DMS 273 treated with DMSO at 0.1 percent for 48 hours (cell line): ENCODE measurements at places on chromosomes 1 and 21.

GRCh38 chr1:243249214-243249613 is 5.9 kb downstream of the CEP170 start:
- no peak for DNase-seq

GRCh38 chr1:7539769-7540175 is 231.3 kb upstream of the VAMP3 start:
- DNase-seq, result no peak

- peak; percentile 81 for DNase-seq
Observed at GRCh38 chr1:212566522-212567479, 41.8 kb upstream of the ATF3 start.

DNA sequence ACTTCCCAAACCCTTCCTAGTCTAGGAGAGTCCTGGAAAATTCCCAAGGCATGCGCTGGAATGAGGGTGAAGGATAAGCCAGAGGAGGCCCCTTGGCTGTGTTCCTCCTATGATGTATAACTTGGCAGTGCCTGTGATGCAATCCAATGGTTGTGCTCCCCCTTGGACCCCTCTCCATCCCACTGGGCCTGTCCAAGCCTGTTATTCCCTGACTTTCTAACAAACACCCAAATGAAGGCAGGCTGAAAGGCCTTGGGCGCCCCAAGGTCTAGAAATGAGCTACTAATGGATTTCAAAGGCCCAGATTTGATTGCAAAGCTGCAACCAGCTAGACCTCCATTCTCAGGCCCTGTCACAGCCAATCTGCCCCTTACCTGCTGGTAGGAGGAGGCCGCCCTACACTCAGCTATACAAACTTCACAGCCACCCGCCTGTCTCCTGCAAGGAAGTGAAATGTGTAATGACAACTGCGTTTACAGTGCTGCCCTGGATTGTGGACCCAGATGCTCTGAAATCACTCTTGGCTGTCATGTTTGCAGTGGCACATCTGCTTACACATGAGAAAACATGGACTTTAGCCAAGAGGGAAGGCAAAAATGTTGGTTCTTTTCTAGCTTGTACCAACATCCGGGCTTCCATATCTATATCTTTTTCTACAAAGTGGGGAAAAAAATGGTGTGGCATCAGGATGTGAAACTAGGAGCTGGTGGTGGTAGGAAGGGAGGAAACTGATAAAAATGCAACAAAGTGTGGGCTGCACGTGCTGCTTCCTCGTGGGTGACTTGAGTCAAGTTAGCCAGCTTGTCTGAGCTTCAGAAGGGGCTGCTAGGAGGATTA is 130.4 kb downstream of the TRABD2B start:
- DNase-seq, result no peak

DNA sequence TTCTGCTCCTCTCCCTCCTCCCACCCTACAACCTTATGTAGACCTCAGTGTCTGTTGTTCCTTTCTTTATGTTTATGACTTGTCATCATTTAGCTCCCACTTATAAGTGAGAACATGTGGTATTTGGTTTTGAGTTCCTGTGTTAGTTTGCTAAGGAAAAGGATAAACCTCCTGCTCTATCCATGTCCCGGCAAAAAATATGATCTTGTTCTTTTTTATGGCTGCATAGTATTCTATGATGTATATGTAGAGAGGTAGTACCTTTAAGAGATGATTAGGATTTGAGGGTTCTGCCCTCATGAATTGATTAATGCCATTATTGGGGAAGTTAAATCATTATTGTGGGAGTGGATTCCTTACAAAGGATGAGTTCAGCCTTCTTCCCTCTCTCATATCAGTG is 41.8 kb downstream of the LRIF1 start:
- no peak for DNase-seq

GRCh38 chr1:1875932-1876331 is 15.0 kb downstream of the GNB1 start:
- DNase-seq, result no peak

DNA sequence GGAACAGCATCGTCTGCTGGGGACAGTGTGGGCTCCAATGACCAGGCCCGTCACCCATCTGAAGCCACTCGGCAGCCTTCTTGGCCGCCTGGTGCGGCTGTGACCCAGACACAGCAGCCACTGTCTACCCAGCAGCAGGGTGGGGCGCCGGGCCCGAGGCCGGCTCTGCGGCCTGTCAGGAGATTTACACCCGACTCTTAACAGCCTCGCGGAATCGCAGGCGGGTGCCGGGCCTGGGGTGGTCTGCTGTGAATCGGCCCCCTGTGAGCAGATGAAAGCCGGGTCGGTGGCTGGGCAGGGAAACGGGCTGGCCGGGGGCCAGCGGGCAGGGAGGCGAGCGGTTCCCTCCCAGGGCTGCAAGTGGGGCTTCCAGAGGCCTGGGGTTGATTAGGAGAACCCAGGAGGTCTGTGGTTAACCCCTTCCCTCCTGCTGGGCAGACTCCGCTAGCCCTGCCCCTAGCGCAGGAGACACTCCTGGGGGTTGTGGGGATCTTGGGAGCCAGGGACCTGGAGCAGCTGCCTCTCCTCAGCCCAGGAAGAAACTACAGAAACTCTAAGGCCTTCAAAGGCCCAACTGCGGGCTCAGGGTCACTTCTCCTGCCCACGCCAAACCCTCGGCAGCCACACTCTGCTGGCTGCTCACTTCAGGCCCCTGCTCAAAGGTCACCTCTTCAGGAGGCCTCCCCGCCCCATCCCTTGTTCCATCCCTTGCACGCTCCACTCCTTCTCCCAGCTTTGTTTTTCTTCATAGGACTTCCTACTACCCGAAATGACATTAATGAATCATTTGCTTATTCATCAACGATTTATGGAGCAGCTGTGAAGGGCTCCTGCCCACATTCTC is 15.6 kb downstream of the RUNX3 start:
- no peak for DNase-seq

DNA sequence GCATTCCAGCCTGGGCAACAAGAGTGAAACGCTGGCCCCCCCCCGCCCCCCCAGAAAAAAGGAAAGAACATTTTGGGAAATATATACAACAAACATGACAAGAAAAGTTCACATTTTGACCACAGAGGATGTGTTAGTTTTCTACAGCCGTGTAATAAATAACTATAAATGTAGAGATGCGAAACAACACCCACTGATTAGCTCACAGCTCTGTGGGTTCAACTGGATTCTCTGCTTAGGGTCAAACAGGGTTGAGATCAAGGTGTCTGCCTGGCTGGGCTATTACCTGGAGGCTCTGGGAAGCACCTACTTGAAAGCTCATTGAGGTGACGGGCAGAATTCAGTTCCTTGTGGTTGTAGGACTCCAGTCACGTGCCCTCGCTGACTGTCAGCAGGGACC is 11.1 kb upstream of the VPS26C start:
- DNase-seq, result no peak

DNA sequence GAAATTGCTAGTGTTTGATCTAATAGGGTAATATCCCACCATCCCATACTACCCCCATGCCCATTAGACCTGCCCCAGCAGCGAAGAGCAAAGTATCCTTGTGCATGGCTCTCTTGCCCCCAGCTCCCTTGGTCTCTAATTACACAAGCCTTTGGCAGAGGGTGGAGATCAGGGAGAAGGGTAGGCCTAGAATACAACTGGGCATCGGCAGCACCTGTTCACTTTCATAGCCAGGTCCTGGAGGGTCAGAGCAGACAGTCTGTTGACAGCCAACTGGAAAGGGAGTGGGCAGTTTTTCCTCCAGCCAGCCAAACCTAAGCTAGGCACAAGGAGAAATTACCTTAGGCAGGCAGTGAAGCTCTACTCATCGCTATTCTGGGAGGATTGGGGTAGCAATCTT is 2.7 kb upstream of the PIGC start:
- DNase-seq, result no peak

DNA sequence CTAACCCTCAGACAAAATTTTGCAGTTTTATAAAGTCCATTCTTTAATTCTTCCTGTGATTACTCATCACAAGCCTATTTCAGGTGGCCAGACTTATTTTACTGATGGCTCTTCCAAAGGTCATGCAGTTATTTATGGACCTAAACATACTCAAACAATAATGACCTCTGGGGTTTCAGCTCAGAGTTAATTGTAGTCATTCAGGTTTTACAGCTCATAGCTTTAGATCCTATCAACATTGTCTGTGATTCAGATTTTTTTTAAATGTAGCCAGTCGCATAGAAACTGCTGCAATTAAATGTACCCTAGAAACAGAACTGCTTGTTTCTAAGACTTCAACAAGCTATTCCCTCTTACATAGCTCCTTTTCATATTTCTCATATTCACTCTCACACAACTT is 270.8 kb downstream of the COL11A1 start:
- no peak for DNase-seq

GRCh38 chr1:42033629-42034028 is 114.9 kb upstream of the HIVEP3 start:
- no peak for DNase-seq

GRCh38 chr1:39733161-39733560 is 5.5 kb upstream of the PPIE start:
- no peak for DNase-seq

- DNase-seq, result no peak
Observed at GRCh38 chr1:9822897-9823692, 670 bp downstream of the CLSTN1 start.

DNA sequence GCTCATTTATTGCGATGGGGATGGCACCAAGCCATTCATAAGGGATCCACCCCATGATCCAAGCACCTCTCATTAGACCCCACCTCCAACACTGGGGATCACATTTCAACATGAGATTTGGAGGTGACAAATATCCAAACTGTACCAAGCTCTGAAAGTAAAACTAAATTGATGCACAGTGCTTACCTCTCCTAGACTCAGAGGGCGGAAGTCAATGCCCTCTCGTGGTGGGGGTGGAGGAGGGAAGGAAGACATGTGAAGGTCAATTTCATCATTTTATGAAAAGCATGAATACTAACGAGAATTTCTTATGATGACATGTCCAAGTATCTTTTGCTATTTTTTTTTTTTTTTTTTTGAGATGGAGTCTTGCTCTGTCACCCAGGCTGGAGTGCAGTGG is 120.0 kb downstream of the PGBD5 start:
- no peak for DNase-seq

DNA sequence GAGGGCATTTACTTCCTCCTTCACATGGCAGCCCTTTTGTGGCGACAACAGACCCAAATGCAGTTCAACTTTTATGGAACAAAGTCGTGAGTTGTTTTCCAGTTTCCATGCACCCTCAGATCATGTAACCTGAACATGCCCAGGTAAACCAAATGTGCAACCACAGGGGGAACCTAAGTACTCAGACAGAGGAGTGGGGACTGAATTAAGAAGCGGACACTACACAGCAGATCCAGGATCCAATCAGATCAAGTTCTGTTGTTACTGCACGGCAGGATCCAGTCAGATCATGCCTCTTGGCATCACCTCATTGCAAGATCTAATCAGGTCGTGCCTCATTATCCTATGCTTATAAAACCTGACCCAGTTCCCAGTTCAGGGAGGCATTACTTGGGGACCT is 115.7 kb downstream of the MATN1 start:
- no peak for DNase-seq

DNA sequence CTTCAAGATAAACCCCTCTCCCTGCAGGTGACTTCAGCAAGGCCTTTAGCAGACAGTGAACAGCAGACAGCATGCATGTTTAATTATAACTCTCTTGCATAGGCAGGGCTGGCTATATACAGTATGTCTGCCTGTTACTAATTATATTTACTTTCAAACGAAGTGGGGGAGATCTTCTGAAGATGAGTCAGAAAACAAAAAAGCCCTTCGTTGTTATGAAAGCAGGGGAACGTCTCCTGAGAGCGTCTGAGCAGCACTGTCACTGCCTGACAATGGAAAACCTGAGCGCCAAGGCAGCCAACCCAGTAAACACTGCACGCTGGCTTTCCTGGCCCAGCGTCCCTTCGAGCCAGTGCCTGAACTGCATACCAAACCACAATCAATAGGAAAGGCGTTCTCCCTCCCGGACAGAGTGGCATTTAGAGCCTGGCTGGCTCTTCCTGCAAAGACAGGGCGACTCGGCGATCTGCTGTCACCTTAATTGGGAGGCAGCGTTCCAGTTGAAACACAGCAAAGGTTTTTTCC is 54.1 kb downstream of the TOMM20 start:
- DNase-seq, result no peak

DNA sequence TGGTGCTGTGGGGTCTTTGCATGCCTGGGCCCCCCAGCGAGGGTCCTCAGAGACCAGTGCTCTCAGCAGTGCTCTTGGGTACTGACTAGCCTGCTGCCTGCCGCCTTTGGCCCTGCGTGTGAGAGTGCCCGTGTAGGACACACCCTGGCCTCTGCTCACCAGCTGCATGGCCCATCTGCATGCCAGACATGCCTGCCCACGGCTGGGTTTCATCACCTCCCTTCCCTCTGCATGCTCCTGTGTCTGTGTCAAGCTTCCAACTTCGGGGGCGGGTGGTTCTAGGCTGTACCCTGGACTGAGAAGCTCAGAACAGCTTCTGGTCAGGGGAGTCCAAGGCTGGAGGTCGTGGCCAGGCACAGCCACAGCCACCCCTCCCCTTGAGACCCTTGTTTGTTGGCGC is 56.9 kb downstream of the PTPRF start:
- no peak for DNase-seq

DNA sequence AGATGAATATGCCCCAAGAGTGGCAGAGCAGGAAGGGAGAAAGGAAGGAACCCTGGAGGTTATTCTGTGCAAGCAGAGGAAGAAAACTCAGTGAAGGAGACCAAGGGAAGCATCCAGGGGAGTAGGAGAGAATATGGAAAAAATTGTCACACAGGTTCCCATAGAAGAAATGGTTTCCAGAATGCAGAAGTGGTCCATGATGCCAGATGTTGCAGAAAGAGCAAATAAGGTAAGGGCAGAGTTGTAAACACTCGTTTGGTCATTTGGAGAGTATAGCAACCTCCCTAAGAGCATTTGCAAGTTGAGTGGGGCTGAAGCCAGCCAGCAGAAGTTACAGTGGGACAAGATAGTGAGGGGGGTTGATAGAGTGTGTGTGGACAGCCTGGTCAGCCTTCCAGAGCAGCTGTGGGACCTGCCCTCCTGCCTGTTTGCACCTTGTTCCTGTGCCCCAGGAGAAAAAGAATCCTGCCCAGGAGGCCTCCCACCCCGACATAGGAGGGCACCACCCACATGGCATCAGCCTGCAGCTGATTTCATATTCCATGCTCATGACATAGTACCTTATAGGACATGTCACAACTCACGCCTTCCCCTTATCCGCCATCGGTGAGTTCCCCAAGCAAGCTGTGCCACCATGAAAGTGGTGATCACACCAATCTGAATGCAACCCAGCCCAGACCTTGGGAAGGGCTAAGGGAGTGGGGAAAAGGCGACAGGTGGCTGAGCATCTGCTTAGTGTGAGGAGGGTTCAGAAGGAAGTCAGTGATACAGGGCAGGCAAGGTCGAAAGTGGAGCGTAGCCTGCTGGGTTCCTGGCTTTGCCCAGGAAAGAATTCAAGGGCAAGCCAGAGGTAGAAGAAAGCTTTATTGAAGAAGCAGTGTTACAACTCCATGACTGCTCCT is 8.2 kb upstream of the NEK2 start:
- DNase-seq, result peak; percentile 61

DNA sequence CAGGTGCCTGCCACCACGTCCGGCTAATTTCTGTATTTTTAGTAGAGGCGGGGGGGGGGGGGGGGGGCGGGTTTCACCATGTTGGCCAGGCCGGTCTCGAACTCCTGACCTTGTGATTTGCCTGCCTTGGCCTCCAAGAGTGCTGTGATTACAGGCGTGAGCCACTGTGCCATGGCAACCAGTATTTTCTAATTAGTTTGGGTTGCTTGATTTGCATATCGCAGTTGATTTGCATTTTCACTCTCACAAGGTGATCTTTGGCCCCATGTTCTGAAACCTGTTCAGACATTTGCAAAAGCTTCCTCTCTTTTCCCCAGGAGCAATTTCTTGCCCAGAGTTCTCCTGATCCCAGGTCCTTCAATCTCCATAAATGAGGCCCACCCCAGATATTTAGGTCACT is 1.7 kb downstream of the TOR3A start:
- no peak for DNase-seq
